ENCODE measurements at places on chromosomes 12 and 14.

- no peak for DNase-seq
Observed at GRCh38 chr14:23185063-23185462, 1.6 kb upstream of the SLC7A8 start.

GRCh38 chr14:97458661-97459579, 661.7 kb downstream of the VRK1 start:
- peak; percentile 63 for DNase-seq

DNA sequence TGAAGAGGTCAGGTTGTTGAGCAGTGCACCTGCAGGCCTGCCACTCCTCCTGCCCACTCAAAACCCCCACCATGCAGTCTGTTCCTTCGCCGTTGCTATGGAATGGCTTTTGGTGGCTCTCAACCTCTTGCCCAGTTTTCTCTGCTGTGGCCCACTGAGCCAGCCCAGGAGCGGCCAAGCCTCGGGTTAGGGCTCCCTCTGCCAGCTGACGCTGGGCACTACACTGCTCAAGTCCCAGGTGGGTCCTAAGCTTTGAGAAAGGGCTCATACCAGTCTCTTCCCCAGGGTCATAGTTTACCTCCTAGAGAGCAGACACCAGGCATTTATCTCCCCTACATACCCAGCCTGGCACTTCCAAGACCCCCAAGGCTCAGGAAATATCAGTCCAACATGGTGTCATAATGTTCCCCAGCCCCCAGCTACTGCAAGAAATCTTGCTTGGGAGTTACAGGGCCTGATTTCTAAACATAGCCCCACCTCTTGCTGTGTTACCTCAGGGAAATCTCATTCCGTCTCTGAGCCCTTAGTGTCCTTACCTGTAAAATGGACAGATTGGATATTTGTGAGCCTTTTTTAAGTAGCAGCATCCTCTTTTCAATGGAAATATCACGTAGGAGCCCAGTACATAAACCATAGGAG, 59.4 kb downstream of the TSPAN11 start:
- no peak for DNase-seq

GRCh38 chr14:81390696-81391095, 9.4 kb downstream of the STON2 start:
- DNase-seq: no peak

DNA sequence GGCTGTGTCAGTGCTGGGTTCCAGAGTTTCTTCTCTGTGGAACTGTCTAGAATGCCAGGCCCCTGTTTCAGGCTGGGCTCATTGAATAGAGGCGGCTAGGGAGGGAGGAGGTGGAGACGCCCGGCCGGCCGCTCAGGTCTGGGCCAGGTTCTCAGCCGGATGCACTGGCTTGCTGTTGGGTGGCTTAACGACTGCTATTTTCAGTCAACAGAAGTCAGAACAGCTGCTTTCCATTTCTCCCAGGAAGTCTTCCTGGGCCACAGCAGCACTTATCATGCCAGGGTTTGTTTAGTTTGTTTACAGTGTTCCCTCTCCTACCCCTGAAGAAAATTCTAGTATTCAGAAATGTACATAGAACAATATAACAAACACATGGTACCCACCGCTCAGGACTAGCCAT, 26.0 kb upstream of the VPS37B start:
- no peak for DNase-seq

- no peak for DNase-seq
Observed at GRCh38 chr12:95505039-95505438, 31.1 kb downstream of the METAP2 start.

DNA sequence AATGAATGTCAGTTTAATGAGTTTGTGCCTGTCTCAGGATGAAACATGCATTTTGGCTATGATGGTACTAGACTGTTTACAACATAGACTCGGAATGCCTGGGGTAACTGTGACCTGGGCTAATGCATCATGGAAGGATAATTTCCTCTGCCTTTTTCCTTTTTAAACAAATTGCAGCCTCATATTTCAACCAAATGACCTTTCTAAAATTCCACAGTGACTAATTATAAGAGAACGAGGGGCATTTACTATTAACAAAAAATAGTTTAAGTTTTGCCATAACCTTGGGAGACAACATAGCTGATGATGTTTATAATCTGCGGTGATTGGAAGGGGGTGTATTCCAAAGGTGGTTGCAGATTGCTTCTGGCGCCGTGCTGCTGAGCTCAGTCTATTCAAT, 1140.5 kb downstream of the GALC start:
- DNase-seq: no peak

GRCh38 chr14:31320922-31321766, 99.2 kb downstream of the HEATR5A start:
- DNase-seq: no peak

GRCh38 chr14:65150898-65151608, 48.7 kb upstream of the MAX start:
- DNase-seq: no peak

- no peak for DNase-seq
Observed at GRCh38 chr14:70576891-70577290, 23.6 kb downstream of the MED6 start.

DNA sequence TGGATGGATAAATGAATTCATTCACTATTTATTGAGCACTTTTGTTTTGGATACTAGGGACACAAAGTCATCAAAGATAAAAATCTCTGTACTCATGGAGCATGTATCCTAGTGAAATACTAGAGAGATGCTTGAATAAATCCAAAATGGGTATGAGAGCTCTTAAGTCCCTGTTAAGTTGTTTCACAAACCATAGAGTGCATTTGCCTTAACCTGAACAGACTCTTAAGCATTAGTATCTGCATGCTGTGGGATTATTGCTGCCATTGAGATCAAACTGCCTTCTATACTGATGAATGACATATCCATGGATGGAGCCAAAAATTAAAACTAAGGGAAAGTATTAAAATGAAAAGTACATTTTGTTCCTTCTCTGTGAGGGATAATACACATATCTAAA, 206.5 kb upstream of the KRR1 start:
- DNase-seq: no peak

DNA sequence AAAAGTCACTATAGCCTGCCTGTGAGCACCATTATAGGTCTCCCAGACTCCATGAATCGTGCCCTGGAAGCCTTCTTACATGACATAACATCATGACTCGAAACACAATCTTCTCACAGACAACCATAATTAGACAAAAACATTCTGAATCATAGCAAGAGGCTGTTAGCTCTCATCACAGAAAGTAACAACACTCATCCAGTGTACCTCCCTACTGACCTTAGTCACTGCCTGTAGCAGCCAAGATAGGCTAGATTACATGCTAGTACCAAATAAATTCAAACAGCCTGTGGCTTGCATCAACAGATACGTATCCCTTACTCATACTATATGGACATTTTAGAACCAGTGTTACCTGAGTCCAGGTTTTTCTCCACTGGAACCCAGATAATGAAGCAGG, 663.8 kb upstream of the FOXG1 start:
- no peak for DNase-seq

GRCh38 chr14:69713209-69713781, 53.6 kb upstream of the SRSF5 start:
- no peak for DNase-seq

DNA sequence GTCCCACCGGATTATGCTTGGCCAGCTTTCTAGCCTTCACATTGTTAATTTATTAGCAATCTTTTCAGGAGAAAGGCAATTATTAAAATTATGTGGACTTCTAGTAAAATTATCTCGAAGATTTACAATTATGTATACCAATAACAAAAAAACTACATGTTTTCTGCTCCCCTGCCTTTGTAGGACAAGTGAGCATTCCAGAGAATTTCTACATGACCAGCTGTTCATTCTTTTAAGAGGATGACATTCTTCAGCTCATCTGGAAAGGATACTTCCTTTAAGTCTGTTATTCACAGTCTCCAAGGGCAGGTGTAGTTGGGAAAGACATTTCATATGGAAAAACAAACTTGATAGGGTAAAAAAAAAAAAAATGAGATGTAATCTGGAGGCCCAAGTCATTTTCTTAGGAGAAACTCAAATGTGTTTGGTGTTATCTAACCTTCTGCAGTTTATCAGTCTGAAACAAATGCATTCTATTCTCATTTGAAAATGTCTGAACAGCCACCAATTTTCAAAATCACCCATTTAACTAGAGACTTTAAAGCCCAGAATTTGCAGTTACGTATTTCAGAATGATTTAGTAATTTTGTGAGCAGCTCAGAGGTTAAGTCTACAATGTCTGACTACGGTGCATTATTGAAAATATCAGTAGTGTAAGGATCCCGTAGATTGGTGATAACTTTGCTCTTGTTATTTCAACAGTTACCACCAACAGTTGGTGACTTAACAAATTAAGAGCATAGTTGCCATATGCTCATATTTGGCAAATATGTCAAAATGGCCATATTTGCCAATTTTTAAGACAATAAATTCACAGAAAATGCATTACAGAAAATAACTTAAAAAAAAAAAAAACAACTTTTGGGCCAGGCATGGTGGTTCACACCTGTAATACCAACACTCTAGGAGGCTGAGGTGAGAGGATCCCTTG, 1.8 kb upstream of the PHLDA1 start:
- DNase-seq: no peak

DNA sequence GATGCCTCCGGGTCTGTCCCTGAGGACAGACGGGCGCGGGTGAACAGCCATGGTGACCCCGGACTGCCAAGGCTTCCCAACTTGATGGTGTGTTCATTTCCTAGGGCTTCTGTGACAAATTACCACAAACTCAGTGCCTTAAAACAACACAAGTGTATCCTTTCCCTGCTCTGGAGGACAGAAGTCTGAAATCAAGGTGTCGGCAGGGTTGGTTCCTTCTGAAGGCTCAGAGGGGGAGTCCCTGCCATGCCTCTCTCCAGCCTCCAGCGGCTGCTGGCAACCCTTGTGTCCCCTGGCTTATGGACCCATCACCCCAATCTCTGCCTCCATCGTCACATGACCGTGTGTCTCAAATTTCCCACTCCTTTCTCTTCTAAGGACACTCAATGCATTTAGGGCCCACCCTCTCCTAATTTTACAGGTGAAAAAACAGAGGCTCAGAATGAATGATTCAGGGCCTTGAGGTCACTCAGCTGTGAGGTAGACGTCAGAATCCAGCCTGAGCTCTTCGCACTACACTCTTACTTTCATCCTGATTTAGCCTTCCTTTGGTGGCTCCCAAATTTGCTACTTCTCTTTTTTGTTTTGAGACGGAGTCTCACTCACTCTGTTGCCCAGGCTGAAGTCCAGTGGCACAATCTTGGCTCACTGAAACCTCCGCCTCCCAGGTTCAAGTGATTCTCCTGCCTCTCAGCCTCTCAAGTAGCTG, 45.4 kb downstream of the VCPKMT start:
- no peak for DNase-seq

- DNase-seq: no peak
Observed at GRCh38 chr14:74190927-74191575, 48.2 kb upstream of the VSX2 start.

GRCh38 chr12:28463396-28463795, 273.1 kb downstream of the CCDC91 start:
- no peak for DNase-seq

DNA sequence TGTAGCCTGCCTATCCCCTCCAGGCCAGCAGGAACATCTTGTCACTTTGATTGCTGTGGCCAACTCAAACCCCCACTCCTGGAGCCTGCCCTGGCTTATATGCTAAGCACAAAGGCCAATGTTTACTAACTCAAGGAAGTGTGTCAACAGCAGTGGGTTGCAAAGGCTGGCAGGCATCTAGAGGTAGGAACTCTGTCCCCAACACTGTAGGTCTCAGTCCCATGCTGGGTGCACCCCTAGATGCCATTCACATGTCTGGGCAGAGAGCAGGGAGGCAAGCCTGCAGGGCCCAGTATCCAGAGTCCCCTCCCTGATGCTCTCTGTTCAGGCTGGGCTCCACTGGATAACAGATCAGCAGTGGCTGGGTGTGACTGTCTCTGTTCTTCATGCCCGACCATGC, 1.6 kb upstream of the HPD start:
- no peak for DNase-seq

DNA sequence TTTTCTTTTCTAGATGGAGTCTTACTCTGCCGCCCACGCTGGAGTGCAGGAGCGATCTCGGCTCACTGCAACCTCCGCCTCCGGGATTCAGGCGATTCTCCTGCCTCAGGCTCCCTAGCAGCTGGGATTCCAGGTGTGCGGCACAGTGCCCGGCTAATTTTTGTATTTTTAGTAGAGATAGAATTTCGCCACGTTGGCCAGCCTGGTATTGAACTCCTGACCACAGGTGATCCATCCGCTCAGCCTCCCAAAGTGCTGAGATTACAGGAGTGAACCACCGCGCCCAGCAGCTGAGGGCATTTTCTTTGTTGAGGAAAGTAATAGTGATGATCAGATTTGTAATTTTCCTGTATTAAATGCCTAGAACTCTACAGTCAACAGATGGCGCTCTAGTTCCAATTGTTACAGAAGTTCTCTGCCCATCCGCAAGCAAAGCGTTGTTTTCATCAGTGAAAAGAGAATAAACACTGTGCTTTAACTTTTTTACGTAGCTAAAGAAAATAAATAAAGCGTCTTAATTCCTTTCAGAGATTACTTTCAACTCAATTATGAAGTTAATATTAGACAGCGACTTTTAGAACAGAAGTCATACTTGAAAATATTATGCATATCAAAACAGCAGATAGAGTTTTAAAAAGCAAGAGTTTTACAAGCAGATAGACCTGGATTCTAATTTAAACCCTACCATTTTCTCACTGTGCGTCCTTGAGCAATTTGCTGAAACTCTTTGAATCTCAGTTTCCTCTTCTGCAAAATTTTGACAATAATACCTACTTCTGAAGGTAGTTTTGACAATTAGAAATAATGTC, 335.1 kb downstream of the DUSP6 start:
- DNase-seq: no peak

DNA sequence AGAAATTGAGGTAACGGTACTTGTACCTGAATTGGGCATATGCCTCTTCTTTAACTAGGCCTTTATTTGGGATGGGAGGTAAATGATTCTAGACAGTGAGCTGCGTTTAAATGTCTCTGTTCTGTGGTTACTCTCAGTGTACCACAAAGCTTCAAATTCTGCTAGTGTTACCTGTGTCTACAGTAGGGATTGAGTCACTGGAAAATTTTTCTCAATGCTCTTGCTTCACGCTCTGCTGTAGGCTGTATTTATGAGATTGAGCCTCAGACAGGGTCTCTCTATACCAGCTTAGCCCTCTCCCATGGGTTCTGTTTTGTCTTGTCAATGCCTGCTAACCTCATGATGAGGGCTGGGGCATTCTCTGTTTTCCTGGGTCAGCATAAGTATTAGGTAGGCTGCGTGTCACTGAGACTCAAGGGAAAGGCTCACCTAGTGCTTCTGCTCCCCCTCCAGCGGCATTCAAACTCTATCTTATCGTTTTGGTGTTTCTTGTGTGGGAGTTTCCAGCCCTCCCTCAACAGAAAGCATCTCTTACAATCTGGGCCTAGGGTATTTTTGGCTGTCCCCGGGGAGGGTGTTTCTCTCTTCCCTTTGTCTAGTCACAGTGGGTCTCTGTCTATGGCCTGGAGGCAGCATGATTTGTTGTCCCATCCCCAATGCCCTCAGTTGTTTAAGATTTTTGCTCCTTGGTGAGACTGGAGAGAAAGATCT, 285.8 kb downstream of the ADGRD1 start:
- no peak for DNase-seq

DNA sequence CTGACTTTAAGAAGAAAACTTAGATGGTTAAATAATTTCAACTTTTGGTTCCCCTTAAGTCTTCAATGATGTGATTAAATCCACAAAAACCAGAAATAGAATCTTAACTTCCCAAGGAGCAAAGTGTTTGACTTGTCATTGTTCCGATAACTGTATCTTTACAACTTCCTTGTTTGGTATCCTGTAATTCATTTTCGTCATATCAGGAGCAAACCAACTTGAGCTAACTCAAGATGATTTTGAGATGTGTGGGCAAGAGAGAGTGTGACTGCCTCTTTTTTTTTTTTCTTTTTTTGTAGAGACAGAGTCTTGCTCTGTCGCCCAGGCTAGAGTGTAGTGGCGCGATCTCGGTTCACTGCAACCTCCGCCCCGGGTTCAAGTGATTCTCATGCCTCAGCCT, 25.3 kb downstream of the DRAM1 start:
- DNase-seq: no peak

- no peak for DNase-seq
Observed at GRCh38 chr14:105933238-105933637, 406.9 kb downstream of the TMEM121 start.
